ENCODE measurements at places on chromosomes 5 and 9.
A peak's percentile ranks its signal among the peaks of the same experiment; 100 is the strongest.

- no peak overlapping the region for H3K27ac ChIP-seq
- DNase-seq = no peak
- H3K4me3 ChIP-seq = no peak overlapping the region
- H3K4me1 ChIP-seq = no peaks in the 10 kb centered on the region
- no peaks in the 10 kb centered on the region for H3K27me3 ChIP-seq
- no peaks in the 10 kb centered on the region for H3K36me3 ChIP-seq
Measured at GRCh38 chr5:180600554-180601041, 9.3 kb upstream of the SCGB3A1 start.

DNA sequence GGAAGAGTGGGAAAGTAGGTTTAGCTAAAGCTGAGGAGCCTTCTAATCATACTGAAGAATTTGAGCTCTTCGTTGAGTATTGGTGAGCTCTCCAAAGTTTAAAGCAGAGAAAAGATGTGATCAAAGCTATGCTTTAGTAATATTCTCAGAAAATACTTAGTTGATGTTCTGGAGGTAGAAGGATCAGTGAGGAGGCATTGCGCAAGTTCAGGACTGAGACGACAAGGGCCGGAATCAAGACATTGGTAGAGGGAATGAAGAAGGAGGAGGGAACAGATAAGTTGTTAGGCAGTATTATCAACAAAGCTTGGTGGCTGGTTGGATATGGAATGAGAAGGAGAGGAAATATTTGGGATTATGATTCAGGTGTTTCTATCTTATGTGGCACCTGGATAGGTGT, 7.1 kb downstream of the CAVIN4 start:
- H3K27ac ChIP-seq = no peak overlapping the region
- no peak overlapping the region for H3K4me3 ChIP-seq
- no peaks in the 10 kb centered on the region for H3K36me3 ChIP-seq
- DNase-seq = no peak
- H3K27me3 ChIP-seq = no peaks in the 10 kb centered on the region

DNA sequence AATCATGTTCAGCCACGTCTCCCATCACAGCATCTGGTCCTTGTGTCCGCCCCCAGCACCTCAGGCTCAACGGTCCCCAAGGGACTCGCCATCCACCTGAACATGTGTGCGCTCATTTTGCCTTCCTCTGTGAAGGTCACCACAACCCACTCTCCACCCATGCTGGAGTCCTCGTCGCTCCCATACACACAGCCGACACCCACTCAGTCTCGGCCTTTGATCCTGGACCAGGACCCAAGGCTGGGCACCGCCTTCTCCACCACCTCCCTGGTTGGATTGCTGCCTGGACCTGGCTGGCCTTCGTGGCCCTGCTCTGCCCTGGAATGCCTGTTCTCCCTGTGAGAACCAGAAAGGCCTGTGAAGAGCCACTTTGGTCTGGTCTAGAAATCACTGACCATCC, 60.3 kb downstream of the UBE2QL1 start:
- no peaks in the 10 kb centered on the region for H3K36me3 ChIP-seq
- no peak for DNase-seq
- no peaks in the 10 kb centered on the region for H3K4me1 ChIP-seq
- no peak overlapping the region for H3K27ac ChIP-seq
- H3K27me3 ChIP-seq = no peaks in the 10 kb centered on the region
- H3K4me3 ChIP-seq = no peak overlapping the region

DNA sequence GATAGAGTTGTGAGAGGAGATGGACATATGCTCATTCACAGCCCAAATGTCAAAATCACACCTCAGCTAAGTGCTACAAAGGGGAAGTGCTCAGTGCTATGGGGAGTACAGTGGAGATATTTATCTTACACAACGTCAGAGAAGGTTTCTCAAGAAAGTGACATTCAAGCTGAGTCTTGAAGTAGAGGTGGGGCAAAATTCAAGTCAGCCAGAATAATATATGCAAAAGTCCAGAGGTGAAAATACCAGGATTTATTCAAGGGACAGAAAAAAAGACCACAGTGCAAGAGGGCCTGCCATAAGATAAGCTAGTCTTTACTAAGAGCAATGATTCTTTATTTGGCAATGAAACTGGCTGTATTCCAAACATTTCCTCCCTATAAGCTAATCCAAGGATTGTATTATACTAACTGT, 327.8 kb upstream of the PIK3R1 start:
- no peak for DNase-seq
- H3K4me1 ChIP-seq = no peaks in the 10 kb centered on the region
- H3K27me3 ChIP-seq = no peaks in the 10 kb centered on the region
- no peaks in the 10 kb centered on the region for H3K36me3 ChIP-seq

DNA sequence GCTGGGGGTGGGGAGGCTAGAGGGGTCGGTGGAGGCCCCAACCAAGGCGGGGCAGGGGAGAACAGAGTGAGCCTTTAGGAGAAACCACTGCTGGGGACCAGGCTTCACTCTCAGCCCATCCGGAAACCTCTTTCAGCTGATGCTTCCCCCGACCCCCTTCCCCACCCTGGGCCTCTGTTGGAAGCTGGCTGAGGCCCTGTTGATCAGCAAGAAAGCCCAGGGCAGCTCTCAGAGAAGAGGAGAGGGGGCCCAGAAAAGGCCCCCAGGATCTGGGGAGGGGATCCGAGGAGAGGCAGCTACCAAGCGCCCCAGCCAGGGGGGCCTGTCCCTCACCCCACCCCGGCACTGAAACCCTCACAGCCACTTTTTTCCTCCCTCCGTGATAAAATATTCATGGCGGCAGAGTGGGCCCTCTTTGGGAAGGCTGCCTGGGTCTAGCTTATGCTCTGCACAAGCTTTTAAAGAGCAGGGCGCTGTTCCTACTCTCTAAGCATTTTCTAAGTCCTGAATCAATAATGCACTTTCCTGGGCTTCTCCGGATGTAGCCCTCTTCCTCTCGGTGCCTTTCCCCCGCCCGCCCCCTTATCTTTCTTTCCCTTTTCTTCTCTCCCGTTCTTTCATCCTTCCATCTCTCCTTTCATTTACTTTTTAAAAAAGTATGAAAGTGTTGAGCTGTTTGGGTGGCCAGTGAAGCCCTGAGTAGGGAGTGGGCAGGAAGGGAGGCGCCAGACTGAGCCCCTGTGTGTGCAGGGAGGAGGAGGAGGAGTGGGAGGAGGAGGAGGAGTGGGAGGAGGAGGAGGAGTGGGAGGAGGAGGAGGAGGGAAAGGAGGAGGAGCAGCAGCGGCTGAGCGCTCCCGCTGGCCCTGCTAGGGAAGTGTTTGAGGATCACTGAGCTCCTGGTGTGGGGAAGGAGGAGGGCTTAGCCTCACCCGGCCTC, 23.5 kb downstream of the NTNG2 start:
- no peak overlapping the region for H3K4me3 ChIP-seq
- peaks cover 9% of the 10 kb centered on the region for H3K27me3 ChIP-seq
- no peak overlapping the region for H3K27ac ChIP-seq
- no peaks in the 10 kb centered on the region for H3K4me1 ChIP-seq
- no peaks in the 10 kb centered on the region for H3K36me3 ChIP-seq
- no peak for DNase-seq

- H3K36me3 ChIP-seq = no peaks in the 10 kb centered on the region
- no peak overlapping the region for H3K4me3 ChIP-seq
- H3K4me1 ChIP-seq = peaks cover 13% of the 10 kb centered on the region
- H3K27ac ChIP-seq = no peak overlapping the region
Measured at GRCh38 chr5:137632716-137633115, 103.2 kb downstream of the KLHL3 start.

- H3K27me3 ChIP-seq = no peaks in the 10 kb centered on the region
- peaks cover 3% of the 10 kb centered on the region for H3K4me1 ChIP-seq
- no peak overlapping the region for H3K4me3 ChIP-seq
- no peaks in the 10 kb centered on the region for H3K36me3 ChIP-seq
- H3K27ac ChIP-seq = no peak overlapping the region
- no peak for DNase-seq
Measured at GRCh38 chr9:2602704-2603116, 18.9 kb upstream of the VLDLR start.

GRCh38 chr9:37707748-37708147, 45.9 kb upstream of the TRMT10B start:
- no peak overlapping the region for H3K4me3 ChIP-seq
- H3K4me1 ChIP-seq = no peaks in the 10 kb centered on the region
- H3K27ac ChIP-seq = no peak overlapping the region
- no peaks in the 10 kb centered on the region for H3K27me3 ChIP-seq

DNA sequence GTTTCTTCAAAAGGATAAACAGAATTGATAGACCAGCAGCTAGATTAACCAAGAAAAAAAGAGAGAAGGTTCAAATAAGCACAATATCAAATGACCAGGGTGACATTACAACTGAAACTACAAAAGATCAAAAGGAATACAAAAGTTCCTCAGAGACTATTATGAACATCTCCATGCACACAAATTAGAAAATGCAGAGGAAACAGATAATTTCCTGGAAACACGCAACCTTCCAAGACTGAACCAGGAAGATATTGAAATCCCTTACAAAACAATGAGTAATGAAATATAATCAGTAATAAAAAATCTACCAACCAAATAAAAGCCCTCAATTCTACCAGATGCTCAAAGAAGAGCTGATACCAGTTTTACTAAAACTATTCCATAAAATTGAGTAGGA, 252.1 kb downstream of the MCTP1 start:
- no peaks in the 10 kb centered on the region for H3K27me3 ChIP-seq
- no peak for DNase-seq
- no peaks in the 10 kb centered on the region for H3K4me1 ChIP-seq
- no peaks in the 10 kb centered on the region for H3K36me3 ChIP-seq

GRCh38 chr9:98521141-98521540, 187.6 kb downstream of the GABBR2 start:
- H3K4me1 ChIP-seq = no peaks in the 10 kb centered on the region
- no peaks in the 10 kb centered on the region for H3K27me3 ChIP-seq
- no peak overlapping the region for H3K27ac ChIP-seq
- no peak overlapping the region for H3K4me3 ChIP-seq
- no peak for DNase-seq
- no peaks in the 10 kb centered on the region for H3K36me3 ChIP-seq

GRCh38 chr5:140145818-140146522, 20.2 kb downstream of the IGIP start:
- H3K36me3 ChIP-seq = no peaks in the 10 kb centered on the region
- peaks cover 30% of the 10 kb centered on the region for H3K4me1 ChIP-seq
- no peak for DNase-seq
- H3K4me3 ChIP-seq = peak overlapping the region; percentile 68
- H3K27ac ChIP-seq = no peak overlapping the region
- H3K27me3 ChIP-seq = no peaks in the 10 kb centered on the region

DNA sequence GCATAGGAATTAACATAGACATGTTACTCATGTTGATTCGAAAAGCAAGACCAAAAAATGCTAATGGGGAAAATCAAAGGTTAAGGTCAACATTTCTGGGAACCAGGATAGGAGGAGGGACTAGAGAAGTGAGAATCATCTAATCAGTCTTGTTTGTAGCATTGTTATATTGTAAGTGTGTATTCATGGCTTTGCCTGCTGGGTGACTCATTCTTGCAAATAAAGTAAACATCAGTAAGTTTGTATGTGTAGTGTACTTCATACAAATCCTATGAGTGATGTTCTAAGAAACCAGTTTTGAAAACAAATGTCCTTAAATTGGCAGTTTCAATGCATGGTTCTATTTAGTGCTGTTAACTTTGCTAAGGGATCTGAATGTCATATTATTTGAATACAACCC, 79.0 kb upstream of the TMEM252 start:
- no peaks in the 10 kb centered on the region for H3K36me3 ChIP-seq
- H3K4me3 ChIP-seq = no peak overlapping the region
- DNase-seq = no peak
- no peaks in the 10 kb centered on the region for H3K27me3 ChIP-seq
- H3K27ac ChIP-seq = no peak overlapping the region
- no peaks in the 10 kb centered on the region for H3K4me1 ChIP-seq

GRCh38 chr5:56699538-56699937, 115.8 kb upstream of the MAP3K1 start:
- no peak overlapping the region for H3K27ac ChIP-seq
- H3K4me1 ChIP-seq = no peaks in the 10 kb centered on the region
- no peaks in the 10 kb centered on the region for H3K27me3 ChIP-seq
- no peak overlapping the region for H3K4me3 ChIP-seq

GRCh38 chr9:109499631-109500410, 1.7 kb upstream of the PTPN3 start:
- no peak for DNase-seq
- no peaks in the 10 kb centered on the region for H3K27me3 ChIP-seq
- H3K27ac ChIP-seq = peak overlapping the region; percentile 63

DNA sequence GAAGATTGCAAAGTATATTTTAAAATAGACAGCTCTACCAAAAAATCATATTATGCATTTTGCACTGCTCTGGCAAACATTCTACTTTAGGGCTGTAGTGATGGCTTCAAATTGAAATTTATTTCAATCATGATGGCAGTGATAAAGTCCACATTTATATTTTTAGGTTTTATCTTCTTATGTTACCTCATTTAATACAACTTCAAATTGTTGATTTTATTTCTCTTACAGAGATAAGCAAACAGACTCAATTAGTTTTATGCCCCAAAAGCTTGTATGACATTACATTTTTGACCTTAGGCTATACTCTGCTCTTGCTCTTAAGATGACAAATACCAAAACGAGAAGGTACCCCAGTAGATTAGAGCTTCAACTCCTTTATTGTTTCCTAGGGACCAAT, 87.4 kb downstream of the CYLC2 start:
- no peaks in the 10 kb centered on the region for H3K36me3 ChIP-seq
- no peaks in the 10 kb centered on the region for H3K27me3 ChIP-seq
- no peak overlapping the region for H3K4me3 ChIP-seq
- DNase-seq = no peak

DNA sequence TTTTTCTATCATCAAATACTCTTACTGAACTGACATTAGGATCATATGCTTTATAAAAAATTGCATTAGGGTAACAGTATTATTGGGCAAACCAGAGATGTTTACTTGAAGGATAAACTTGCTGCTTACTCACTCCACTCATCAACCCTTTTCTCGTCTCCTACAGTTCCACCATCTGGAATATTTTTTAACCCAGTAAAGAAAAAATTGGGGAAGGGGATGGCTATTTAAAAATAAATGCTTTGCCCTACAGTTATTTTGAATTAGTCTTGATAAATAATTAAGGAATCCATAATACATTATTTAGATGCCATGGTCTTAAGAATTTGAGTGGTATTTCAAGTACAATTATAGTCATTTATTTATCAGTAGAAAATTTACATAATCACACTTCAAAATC, 225.8 kb downstream of the MEF2C start:
- H3K36me3 ChIP-seq = no peaks in the 10 kb centered on the region
- H3K4me3 ChIP-seq = no peak overlapping the region

DNA sequence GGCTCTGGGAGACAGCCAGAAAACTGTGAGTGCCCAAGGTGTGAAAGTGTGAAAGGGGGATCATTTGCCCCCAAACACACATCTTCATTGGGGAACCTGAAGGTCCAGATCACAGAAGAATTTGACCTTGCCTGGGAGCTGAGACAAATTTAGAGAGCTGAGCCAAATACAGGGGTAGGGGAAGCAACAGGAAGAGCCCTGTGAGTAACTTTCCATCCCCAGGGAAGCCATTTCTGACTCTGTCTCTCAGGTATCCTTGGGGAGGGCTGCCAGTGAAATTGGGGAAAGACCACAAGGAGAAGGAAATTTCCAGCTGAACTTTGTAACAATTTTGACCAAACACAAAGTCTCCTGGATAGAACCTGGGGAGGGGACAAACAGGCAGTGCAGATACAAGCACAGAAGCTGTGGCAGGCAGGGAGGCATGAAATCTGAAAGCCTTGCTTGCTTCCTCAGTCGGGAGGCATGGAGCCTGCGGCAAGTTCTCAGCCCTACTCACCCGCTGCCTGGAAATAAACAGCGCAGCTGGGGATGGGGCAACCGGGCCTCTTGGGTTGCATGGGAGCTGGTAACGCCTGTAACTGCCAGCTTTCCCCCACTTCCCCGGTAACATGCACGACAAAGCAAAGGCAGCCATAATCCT, 31.5 kb upstream of the ZCCHC9 start:
- no peaks in the 10 kb centered on the region for H3K27me3 ChIP-seq
- no peak overlapping the region for H3K4me3 ChIP-seq

GRCh38 chr5:53069626-53070025, 39.9 kb downstream of the MOCS2 start:
- H3K4me1 ChIP-seq = no peaks in the 10 kb centered on the region
- no peak overlapping the region for H3K27ac ChIP-seq
- H3K27me3 ChIP-seq = no peaks in the 10 kb centered on the region
- H3K36me3 ChIP-seq = no peaks in the 10 kb centered on the region
- no peak for DNase-seq
- H3K4me3 ChIP-seq = no peak overlapping the region
